ENCODE measurements at places on chromosomes 12 and 14.

DNA sequence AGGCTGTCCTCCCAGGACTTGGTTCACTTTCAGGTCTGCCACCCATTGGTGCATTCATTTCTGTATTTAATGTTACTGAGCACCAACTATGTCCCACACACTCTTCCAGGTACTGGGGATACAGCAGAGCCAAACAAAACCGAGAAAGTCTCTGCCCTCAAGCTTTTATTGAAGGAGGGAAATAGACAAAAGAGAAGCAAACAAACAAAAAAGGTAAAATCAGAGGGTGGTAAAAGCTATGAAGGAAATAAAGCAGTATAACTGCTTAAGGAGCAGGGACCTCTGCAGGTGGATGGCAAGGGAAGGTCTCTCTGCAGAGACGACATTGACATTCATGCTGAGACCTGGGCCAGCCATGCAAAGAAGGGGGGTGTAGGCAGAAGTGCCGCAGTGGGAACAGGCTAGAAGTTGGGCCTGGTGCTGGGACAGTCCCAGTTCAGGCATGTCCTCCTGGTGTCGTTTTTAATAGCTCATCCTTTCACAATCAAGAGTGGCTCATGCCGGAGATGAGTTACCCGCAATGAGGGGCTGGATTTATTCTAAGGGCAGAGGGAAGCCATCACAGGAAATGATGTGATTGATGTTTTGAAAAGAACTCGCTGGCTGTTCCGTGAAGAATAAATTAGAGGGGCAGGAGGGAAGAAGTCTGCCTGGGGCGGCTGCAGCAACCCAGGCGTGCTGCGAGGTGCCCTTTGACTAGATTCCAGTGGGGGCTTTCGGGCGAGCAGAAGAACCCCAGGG lies 72.8 kb downstream of the IRF2BPL start:
- DNase-seq, result no peak

GRCh38 chr14:57848353-57848752 lies 17.5 kb downstream of the SLC35F4 start:
- DNase-seq, result no peak

GRCh38 chr14:34172173-34172451 lies 221.2 kb upstream of the EGLN3 start:
- no peak for DNase-seq

DNA sequence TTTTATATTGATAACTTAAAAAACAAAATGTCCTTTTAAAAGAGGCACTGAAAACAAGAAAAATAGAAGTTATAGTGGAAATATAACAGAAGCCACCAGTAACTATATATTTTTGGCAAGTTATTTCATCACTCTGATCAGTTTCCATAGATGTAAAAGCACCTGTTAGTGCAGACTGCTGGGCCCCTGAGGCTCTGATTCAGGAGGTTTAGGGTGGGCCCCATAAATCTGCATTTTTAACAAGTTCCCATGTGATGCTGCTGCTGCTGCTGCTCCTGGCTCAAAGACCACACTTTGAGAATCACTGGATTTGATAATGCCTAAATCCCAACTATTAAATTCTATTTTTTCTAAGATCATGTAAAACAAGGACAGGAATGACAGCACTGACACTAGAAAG lies 251.1 kb downstream of the MED13L start:
- DNase-seq, result no peak

DNA sequence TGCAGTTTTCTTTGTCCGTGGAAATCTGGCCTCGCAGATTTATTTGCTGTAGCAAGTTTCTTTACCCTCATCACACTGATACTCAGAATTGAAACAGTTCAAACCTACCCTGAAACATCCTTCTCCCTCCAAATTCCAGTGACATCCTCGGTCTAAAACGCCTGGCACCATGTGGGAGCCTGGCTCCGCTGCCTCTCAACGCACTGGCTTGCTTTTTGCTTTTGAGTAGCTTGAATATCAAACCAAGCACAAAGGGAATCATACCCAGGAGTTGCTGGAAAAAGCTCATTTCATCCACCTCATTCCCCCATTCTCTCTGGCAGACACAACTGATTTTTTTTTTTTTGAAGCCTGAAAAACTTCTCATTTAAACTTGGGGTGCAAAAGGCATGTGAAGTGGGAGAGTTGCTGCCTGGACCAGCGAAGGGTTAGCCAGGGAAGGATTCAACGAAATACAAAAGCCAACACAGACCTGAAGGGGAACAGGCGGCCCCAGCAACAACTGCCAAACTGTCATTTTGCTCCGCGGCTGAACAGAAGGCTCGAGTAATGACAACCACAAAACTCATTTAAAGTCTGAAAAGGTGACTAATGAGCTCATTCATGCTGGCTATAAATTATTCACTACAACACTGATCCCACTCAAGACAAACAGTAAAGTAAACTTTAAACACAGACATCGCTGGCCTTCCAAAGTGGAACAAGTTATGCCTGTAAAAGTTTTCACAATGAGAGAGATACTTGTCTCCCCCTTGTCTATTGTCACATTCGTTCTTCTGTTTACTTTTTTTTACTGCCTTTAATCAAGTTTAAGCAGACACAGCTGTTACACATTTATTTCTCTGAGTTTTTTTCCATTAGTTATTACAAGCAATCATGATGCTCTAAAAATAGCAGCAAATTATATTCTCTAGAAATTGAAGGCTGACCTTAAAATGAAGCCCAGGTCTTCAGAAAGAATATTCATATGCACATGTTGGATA lies 12.5 kb upstream of the FOXN3 start:
- DNase-seq, result no peak

- no peak for DNase-seq
These were observed 4.3 kb downstream of the OSBPL8 start for GRCh38 chr12:76555231-76555767.

- DNase-seq, result no peak
These were observed 208.3 kb downstream of the LRIG3 start for GRCh38 chr12:58711974-58712373.

DNA sequence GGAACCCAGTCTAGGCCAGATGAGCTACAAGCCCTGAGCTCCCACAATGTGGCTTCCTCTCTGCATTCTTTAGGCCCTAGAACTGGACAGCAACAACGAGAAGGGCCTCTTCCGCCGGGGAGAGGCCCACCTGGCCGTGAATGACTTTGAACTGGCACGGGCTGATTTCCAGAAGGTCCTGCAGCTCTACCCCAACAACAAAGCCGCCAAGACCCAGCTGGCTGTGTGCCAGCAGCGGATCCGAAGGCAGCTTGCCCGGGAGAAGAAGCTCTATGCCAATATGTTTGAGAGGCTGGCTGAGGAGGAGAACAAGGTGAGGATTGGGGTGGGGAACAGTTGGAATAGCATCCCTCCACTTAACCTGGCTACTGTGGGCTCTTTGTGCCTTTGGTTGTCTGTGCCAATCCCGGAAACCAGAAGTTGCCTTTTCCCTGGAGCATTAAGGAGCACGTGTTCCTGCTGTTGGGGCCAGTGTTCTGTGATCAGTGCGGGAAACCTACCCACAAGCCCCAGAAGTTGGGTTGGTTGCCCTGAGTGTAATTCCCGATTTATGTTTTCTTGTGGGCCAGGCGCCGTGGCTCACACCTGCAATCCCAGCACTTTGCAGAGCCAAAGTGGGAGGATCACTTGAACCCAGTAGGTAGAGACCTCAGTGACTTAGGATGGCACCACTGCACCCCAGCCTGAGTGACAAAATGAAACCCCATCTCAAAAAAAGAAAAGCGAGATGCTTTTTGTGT lies 6.4 kb downstream of the FKBP4 start:
- no peak for DNase-seq

Measured in breast epithelium (tissue), 4 donors.